ENCODE measurements at places on chromosomes 1 and 21. TPM values are rescaled to one million over a fixed set of nuclear protein-coding genes. Genes with fewer than 3 reads are reported as not detected.

KMO gene
- 37.5 TPM for total RNA-seq

- no peak for DNase-seq
Measured at GRCh38 chr1:42137766-42138165, 15.4 kb upstream of the GUCA2B start.

DNA sequence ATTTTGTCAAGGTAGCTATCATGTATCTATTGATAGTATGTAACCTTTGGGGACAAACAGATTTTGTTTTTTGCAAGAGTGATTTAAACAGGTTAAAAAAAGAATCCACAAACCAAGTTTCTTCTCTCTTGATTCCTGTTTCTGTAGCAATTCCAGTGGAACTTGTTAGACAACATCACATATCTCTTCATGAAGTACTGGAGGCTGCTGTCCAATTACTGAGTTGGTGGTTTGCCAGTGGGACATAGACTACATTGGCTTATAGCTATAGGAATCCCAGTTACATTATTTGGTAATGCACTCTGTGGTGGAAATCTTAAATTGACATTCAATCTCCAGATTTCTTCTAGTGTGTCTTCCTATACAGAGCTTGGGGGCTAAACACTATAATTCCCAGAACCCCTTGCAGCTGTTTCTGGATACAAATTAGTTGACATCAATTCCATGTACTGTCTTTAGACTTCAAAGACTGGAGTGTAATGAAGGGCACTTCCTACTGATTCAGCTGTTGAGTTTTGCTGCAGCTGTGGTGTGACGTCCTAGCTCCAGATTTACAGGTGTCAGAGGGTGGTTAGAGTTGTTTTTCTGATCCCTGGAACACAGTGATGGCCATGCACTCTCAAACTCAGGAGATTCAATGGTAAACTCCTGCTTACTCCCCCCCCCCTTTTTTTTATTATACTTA lies 29.4 kb upstream of the GCLM start:
- DNase-seq, result no peak

DNA sequence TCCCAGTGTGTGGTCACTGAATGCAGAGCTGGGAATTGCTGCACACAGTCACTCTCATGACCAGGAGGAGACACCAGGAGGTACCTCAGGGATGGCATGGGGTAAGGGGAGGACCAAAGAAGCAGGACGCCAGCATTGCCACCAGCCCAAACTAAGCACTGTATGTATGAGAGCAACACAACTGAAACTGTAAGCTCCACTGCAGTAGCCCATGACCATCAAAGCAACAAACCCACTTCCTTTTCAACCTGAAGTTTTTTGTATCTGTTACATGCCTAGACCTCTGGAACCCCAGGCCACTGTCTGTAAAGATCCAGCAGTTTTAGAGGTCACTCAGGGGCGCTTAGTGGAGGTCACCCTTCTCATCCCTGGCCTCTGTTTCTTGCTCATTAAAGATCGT lies 164.3 kb downstream of the SETD4 start:
- no peak for DNase-seq

- peak; percentile 45 for DNase-seq
Measured at GRCh38 chr1:223180731-223181321, 37.8 kb upstream of the TLR5 start.

OR2AK2 gene
- not detected for total RNA-seq
